T follicular helper cell (primary cell): ENCODE measurements at places on chromosomes 5 and 9.

- no peak for DNase-seq
Observed at GRCh38 chr5:76690704-76691466, 25.0 kb upstream of the F2R start.

DNA sequence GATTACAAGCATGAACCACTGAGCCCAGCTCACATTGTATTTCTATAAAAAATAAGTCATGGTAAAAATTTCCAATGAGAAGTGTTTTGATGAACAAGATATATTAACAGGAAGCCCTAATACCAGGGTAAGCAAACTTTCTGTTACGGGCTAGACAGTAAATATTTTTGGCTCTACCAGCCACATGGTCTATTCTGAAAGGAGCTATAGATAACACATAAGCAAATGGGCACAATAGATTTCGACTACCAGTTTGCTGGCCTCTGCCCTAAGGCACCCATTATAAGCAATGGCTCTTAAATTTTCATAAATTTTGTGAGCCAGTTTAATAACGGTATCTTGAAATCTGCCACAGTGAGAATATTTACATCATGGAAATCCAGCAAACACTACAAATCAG lies 8.1 kb downstream of the UBQLN1 start:
- DNase-seq = no peak

DNA sequence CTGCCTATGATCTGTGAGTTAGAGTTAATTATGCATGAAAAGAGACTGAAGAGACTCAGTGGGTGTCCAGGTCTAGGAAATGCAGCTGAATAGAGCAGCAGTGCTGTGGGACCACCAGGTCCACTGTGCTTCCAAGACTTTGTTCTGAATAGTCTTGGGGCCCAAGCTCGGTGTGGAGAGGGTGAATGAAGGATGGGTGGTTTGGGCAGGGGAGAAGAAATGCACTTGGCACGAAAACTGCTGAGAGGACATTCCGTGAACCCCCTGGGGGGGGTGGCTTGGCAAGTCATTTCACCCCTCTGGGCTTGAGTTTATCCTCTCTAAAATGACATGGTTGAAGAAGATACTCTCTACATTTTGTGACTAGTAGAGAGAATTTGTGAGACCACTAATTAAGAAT lies 36.0 kb upstream of the GOLPH3 start:
- no peak for DNase-seq

DNA sequence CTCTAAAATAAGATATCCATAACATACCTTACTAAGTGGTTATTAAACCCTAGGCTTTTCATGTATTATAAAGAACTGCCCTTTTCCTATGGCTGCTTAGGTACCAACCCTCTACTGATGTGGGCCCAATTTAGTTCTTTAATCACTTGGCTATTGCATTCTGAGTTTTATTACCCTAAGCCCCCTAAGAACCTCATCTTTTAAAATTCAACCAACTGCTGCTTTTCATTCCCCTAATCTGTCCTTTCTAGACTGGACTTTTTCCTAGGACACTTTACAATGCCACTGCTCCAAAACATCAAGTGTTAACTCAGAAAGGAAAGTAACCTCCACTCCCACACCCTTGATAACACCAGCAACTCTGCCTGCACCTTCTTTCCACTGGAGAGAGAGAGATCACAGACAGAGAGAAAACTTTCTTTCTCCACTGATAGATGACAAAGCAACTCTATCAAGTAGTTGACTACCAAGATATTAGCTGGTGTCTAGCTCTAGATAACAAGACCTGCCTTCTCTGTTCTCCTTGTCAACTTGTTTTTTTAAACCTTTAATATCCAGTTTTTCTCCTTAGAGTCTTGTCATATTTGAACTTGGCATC lies 27.3 kb downstream of the ELL2 start:
- no peak for DNase-seq

DNA sequence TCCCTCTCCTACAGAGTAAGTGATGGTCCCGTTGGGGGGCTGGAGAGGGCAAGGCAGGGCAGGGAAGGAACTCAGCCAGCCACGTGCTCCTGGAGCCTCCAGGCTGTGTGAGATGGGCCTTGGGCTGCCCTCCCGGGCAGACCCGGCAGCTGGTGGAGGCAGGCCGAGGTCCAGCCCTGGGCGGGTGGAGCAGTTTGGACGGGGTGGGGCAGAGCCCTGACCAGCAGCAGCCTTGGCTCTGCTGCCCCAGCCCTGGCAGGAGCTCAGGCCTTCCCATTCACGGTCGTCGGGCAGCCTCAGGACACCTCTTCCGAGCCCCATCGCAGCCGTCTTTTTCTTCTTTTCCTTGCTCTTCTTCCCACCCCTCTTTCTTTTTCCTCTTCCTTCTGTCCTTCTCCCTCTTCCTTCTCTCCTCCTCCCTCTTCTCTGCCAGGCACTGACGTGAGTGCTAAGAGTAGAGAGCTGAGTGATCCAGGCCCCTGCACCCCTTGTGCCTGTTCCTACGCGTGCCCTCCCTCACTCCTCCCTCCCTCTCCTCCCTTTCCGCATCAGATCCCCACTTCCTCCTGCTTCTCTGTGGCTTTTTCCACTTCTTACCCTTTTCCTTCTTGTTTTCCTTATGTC lies 42.8 kb downstream of the AMBP start:
- DNase-seq = no peak

GRCh38 chr9:37325778-37326177 lies 96.7 kb upstream of the GRHPR start:
- DNase-seq = no peak

DNA sequence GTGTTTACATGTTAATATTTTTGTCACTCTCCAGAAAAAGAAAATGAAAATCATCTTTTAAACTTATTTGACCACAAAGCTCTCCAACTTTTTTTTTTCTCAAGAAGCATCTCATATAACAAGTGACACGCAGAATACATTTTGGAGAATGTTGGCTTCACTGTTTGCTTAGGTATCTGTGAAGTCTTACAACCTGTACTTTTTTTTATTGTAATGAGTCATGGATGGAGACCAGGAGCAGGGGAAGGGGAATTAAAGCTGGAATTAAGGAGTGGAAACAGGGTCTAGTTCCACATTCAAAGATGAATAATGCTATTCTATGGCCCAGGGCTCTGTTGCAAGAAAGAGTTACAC lies 211.9 kb downstream of the MAN2A1 start:
- no peak for DNase-seq

DNA sequence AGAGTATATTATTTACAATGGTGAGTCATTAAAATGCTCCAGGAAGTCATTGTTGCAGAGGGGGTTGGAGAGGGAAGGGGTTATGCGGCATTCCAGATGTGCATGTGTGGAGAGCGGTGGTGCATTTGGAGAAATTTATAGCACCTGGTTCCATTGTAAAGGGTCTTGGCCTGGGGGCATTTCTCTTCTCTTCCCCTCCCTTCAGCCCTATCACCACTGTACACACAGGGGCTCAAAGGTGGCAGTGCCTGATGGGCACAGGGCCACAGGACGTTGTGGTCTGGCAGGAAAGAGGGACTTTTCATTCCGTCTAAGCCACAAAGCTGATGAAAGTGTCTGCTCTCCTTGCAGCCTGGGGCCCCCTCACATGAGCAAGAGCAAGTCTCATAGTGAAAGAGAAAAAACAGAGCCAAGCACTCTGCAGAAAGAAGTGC lies 442.4 kb upstream of the ZNF462 start:
- no peak for DNase-seq
